Central memory CD4-positive, alpha-beta T cell (primary cell): ENCODE measurements at places on chromosomes 2 and 18.

DNA sequence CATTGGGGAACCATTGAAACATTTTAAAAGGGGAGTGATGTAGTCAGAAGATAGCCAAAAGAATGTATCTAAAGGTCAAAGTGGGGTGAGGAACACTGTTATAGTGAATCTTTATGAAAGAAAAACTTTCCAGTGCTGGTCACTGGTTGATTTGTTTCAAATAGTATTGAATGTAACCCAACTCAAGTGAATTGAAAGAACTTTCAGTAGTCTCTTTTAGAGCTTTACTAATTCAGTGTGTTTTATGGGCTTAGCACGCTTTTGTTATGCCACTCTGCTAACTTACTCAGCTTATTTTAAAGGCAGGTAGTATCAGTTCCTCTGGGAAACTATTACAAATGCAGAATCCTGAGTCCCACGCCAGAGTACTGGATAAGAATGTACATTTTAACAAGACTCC is 57.3 kb downstream of the GTF2A1L start:
- no peak for DNase-seq

GRCh38 chr2:35989503-35989902 is 366.1 kb upstream of the CRIM1 start:
- DNase-seq, result no peak

DNA sequence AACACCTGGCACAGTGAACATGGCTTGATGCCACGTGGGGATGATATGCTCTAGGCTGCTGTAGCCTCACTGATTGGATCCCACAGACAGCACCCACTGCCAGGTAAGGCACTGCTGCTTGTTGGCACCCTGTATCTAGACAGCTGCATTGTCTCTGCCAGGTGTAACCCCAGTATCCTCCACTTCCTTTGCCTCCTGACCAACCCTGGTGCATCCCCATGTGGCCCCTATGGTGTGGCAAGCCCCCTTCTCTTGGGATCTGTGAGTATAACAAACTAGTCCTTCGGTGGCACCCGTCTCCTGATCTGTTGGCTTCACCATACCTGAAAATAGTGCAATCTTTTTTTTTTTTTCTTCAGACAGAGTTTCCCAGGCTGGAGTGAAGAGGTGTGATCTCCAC is 11.1 kb downstream of the TEX51 start:
- no peak for DNase-seq

DNA sequence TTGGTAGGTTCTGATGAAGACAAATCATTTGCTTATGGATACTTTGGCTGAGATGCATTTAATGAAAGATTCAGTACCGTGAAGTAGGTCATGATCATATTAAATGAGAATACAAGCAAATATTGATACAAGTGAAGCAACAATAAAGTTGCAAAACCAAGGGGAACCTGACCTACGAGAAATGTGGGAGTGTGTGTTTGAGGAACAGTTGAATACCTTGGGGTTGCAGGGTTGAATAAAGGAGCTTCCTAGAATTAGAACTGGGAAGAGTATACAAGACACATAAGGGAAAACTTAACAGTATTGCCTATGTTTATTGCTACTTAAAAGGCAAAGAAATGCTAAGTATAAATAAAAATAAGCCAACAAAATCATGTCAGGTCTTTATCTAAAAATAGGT is 702.9 kb downstream of the ERBB4 start:
- no peak for DNase-seq

- no peak for DNase-seq
Observed at GRCh38 chr2:150215041-150215440, 272.4 kb downstream of the RND3 start.

DNA sequence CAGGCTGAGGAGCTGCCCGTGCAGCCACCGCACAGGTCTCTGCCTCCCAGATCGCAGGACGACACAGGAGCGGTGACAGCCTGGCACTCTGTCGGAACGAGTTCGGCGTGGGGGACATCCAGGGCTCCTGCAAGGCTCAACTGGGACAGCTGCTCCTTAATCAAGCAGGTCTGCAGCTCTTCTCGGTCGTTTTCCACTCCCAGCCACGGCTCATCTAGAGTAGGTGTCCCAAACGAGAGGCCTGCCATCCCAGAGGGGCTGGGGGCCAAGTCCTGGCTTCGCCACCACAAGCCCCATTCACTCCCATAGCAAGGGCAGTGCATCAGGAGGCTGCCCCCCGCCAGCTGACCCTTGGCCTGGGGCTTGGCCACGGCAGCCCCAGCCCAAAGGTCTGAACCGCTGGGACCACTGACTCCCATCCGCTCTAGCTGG is 22.5 kb downstream of the PASK start:
- no peak for DNase-seq

GRCh38 chr2:60071490-60071831 is 482.0 kb downstream of the BCL11A start:
- DNase-seq, result no peak

DNA sequence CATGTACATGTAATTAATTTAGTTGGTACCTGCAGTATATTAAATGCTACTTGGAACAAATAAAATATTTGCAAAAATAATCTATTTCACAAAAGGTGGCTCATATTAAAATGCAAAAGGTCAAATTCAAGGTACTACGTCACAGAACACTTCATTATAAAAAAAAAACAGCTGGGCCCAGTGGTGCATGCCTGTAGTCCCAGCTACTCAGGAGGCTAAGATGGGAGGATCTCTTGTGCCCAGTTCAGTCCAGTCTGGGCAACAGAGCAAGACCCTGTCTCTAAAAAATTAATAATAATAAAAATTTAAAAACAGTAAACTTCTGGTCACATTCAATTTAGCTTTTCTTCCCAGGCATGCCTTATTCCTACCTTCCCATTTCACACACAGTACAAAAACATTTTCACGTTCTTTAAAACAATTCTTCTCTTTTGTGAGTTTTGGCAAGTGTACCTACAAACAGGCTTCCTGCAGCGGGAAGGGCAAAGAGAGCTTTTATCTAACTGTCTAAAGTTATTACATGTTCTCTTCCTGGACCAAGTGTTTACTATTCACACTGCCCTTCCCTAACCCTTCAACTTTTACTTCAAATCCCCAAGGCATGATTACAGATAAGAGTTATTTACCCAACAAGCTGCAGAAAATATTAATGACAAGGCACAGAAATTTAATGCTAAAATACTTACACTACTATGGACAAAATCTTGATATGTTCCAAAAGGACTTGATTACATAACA is 10.7 kb downstream of the BAZ2B start:
- DNase-seq, result no peak

GRCh38 chr2:69221960-69222751 is 164.9 kb downstream of the GFPT1 start:
- no peak for DNase-seq

GRCh38 chr2:127083819-127084503 is 23.0 kb downstream of the BIN1 start:
- DNase-seq, result no peak
